A549 treated with RU486 at 1 μM for 4 hours (cell line): ENCODE measurements at places on chromosomes 7 and 10. TPM values are rescaled to one million over a fixed set of nuclear protein-coding genes. Genes with fewer than 3 reads are reported as not detected.

The DRGX gene
- 0.03 TPM in 1 of 5 replicates, not detected in the others for total RNA-seq

The PRSS2 gene
- total RNA-seq, result not detected in 5 replicates

The ODAD2 gene
- total RNA-seq, result 0.07 TPM in 1 of 5 replicates, not detected in the others

The SPACDR gene
- 0.21 to 0.98 TPM (median 0.66 TPM) in 5 replicates for total RNA-seq

The RAB19 gene
- total RNA-seq, result not detected in 5 replicates
